Stimulated activated CD8-positive, alpha-beta memory T cell treated with anti-CD3 and anti-CD28 coated beads, Interleukin-7, amount 100 ng/mL, for 4 hours (primary cell): ENCODE measurements at places on chromosomes 3 and 15.

GRCh38 chr3:114659109-114660061, 365.6 kb downstream of the TIGIT start:
- DNase-seq = no peak

- no peak for DNase-seq
These were observed 80.3 kb downstream of the SMARCC1 start for GRCh38 chr3:47701388-47701787.

DNA sequence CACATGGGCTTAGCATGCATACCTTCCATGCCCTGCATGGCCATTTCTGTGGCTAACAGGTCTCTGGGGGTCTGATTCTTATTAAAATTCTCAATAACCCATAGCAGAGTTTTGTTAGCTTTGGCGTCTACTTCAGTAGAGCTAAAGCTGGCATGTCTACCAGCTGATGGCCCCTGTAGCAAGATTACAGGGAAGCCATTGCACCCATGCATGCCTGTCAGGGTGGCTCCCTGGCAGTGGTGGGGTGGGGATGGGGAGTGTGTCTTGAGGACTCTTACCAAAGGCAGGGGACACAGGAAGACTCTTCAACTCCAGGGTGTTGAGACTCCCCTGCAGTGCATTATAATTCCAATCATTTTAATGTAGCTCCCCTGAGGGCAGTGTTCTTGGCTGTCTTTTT, 4.7 kb downstream of the KY start:
- DNase-seq = no peak

DNA sequence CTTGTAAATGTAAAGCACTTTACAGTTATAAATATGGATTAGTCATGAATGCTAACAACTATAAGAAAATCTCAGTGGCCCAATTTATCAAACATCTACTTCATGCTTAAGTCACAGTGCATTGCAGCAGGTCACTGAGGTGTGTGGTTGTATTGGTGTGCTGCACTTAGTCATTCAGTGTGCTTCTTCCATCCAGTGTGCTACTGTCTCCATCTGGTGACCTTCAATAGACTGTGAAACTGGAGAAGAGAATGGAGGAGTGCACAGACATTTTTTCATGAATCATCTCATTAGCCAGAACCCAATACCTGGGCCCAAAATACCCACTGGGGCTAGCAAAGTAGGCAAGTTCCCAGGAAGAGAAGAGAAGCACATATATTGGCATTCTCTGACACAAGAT, 199.6 kb downstream of the SHOX2 start:
- no peak for DNase-seq

DNA sequence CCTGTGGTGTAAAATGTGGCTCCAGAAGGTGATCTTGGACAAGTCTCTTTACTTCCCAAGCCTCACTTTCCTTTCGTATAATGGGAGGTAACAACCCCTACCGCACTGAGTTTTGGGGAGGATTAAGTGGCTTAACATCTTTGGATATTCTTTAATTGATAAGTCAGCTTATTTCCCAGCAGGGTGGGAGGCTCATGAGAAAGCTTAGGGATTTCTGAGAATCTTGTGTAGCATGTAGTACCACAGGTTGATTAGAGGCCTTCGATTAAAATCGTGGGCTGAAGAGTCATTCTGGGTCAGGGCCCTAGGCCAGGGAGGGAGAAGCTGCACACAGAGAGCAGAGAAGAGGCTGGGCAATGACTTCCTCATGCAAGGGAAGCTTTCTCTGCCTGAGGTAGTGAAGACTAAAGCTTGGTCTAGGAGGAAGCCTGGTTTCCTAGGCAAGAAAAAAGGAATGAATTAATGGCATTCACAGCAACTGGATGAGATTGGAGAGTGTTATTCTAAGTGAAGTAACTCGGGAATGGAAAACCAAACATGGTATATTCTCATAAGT, 1.5 kb upstream of the NMNAT3 start:
- DNase-seq = no peak

GRCh38 chr15:80414546-80415357, 10.6 kb downstream of the ARNT2 start:
- no peak for DNase-seq

GRCh38 chr15:74442063-74442462, 8.3 kb upstream of the SEMA7A start:
- DNase-seq = no peak
